ENCODE measurements at places on chromosomes 13 and 19.

GRCh38 chr13:110706570-110707372, 855 bp upstream of the CARS2 start:
- DNase-seq, result no peak

DNA sequence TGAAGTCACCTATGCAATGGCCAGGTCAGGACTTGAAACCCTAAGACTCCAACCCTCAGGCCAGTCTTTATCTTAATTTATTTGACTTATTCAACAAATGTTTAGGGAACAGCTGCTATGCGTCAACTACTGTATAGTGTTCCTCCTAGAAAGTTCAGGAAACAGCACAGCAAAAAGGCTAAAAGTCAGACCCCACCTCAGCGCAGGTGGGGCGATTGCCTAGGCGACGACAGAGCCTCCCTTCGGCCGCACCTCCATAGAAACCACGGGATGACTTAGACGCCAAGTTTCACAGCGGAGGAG, 502 bp downstream of the VRK3 start:
- DNase-seq, result no peak

DNA sequence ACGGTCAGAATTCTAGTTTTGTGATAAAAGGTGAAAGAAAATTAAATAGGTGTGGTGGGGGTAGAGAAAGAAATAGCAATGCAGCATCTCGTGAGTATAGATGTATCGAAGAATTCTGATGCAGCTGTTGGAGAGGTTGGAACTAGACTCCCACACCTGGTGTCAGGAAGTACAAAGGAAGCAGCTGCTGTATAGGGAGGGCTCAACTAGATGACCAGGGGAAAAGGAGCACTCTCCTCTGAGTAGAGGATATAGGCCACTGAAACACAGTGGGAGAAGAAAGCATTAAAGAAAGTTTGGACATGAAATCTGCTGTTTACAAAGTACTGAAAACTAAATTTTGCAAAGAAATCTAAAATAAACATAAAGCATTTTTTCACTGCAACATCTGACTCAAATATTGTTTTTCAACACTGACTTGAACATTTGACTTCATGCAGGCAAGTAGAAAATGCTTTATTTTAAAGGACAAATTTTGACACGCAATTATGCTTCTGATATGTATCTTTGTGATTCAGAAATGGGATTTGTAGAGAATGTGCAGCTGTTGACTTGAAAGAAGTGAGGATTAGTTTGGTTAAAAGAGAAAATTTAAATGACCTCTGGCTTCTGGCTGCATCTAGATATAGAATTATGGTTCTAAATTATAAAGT, 82.2 kb downstream of the MIPEP start:
- DNase-seq, result no peak

- no peak for DNase-seq
These were observed 541.0 kb downstream of the PCDH9 start for GRCh38 chr13:66689037-66689619.

GRCh38 chr19:45428384-45429231, 4.9 kb upstream of the ERCC1 start:
- no peak for DNase-seq

DNA sequence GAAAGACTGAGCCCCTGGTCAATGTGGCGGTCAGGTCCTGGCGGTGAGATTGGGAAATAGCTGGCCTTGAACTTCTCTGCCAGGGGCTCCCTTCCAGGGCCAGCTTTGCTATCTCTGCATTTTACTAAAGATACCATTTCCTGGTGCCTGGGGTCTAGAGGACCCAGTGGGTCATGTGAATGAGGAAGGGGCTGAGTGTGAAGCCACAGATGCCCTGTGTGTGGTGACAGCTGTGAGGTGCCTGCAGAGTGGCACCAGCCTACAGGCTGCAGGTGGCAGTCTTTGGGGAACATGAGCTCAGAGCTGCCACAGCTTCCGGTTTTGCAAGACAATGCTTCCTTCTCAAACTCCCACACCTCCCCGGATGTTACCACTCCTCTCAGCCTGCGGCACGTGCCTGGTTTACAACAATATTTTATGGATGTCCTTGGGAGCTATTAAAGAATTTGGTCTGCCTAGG, 5.2 kb upstream of the MLNR start:
- no peak for DNase-seq

GRCh38 chr13:109146912-109147647, 517.7 kb downstream of the MYO16 start:
- DNase-seq, result no peak

- no peak for DNase-seq
These were observed 9.5 kb upstream of the GJB6 start for GRCh38 chr13:20241593-20241992.

GRCh38 chr19:5480427-5480836, 25.2 kb downstream of the ZNRF4 start:
- DNase-seq, result peak; percentile 13

GRCh38 chr19:18294467-18294864, 13.0 kb upstream of the JUND start:
- DNase-seq, result peak; percentile 37

GRCh38 chr19:384799-385169, 24.2 kb downstream of the C2CD4C start:
- no peak for DNase-seq

All from NCI-H345 (cell line).